ENCODE measurements at places on chromosomes 4 and X. TPM values are rescaled to one million over a fixed set of nuclear protein-coding genes. Genes with fewer than 3 reads are reported as not detected.

Gene GAGE12H
- not detected for total RNA-seq

Gene SORBS2
- total RNA-seq, result 0.41 TPM

GRCh38 chrX:3166670-3167455 lies 125.6 kb downstream of the ARSF start:
- no peak for DNase-seq

Gene PPEF2
- total RNA-seq, result not detected

DNA sequence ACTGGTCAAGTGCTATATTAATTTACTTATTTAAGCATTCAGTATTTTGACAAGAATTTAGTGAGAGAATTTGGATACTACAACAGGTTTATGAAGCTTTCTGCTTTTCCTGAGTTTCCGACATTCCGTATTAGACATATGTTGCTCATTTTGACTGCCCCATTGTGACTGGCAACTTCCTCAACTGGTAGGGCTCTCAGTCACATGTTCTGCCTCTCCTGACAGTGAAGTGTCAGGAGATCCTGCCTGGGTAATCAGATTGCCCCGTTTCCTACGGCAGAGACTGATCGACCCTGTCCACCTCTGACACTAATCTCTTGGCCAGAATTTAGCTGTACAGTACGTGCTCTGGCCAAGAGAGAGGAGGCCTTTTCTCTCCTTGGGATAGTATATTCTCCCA lies 49.5 kb downstream of the CLNK start:
- no peak for DNase-seq

- DNase-seq, result peak; percentile 54
Observed at GRCh38 chr4:6873792-6874461, 35.7 kb upstream of the TBC1D14 start.

GRCh38 chrX:19798423-19798822 lies 89.0 kb downstream of the SH3KBP1 start:
- DNase-seq, result no peak

DNA sequence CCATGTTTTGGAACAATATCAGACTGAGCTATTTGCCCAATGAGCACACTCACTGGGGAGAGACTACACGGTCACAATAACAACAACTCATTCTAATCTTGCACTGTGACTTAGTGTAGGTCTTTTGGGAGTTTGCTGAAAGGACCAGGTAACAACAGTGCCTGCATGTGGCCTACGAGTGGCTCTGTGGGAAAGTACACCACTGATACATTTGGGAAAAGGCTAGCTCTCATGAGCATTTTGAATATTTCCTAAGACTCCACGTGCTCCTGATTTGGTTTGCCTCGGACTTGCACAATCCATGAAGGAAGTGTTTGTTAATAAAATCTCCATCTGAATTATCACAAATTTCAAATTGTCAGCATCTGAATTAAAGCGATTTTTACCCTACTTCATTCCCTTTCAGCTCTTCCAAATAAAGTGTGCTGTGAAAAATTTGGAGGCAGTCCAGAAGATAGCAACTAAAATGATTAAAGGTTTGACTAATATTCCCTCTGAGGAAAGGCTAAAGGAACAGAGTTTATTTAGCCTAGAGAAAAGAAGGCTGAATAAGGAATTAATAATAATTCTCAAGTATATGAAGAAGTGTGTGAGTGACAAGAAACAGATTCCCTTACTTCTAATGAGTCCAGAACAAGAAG lies 406.4 kb downstream of the PPARGC1A start:
- no peak for DNase-seq

DNA sequence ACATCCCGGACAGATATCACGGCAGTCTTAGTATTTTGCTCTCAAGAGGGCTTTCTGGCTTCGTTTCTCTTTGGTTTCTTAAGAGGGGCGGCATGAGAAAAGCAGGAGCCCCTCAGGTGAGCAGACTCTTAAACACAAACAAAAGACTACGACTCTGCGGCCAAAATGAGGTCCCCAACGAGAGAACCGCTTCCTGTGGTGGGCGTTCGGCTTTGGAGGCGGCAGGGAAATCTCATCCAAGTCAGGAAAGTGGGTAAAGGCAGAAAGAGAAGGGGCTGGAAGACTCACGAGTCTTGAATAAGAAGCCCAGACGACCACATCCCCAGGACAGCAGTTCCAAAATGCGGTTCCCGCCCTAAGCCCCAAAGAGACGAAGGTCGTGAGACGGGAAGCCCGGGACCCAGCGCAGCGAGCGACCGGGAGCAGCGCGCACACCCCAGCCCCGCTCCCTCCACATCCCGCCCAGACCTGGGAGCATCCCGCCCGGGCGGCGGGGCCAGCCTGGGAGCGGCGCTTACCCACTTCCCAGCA lies 409 bp downstream of the UGDH start:
- peak; percentile 6 for DNase-seq
